ENCODE measurements at places on chromosomes 5 and 9. TPM values are rescaled to one million over a fixed set of nuclear protein-coding genes. Genes with fewer than 3 reads are reported as not detected.

- peaks cover 27% of the 10 kb centered on the region for H3K4me1 ChIP-seq
- H3K4me3 ChIP-seq: peak overlapping the region; percentile 74
- H3K27me3 ChIP-seq: no peaks in the 10 kb centered on the region
- no peak for DNase-seq
- H3K36me3 ChIP-seq: no peaks in the 10 kb centered on the region
Observed at GRCh38 chr5:148382961-148383360, 797 bp upstream of the FBXO38 start.

DNA sequence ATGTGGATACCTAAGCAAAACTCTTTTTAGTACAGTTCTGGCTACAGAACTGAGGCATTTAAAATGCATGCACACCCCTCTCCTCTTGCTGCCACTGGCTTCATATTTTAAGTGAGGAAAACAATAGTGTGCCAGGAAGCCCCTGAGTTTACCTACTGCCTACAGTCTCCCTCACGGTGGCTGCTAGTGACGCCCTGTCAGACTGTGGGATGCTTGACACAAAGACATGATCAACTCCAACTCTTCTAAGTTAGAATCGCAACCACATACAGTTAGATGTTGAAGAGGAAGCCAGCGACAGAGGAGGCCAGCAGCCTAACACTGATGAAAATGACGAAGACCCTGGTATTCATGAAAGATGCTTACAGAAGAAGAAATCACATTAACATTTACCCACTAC is 1.3 kb downstream of the SEC16A start:
- H3K4me1 ChIP-seq: peaks cover 29% of the 10 kb centered on the region
- H3K27ac ChIP-seq: no peak overlapping the region
- peak overlapping the region; percentile 74 for H3K4me3 ChIP-seq
- peaks cover 22% of the 10 kb centered on the region for H3K36me3 ChIP-seq
- DNase-seq: no peak

DNA sequence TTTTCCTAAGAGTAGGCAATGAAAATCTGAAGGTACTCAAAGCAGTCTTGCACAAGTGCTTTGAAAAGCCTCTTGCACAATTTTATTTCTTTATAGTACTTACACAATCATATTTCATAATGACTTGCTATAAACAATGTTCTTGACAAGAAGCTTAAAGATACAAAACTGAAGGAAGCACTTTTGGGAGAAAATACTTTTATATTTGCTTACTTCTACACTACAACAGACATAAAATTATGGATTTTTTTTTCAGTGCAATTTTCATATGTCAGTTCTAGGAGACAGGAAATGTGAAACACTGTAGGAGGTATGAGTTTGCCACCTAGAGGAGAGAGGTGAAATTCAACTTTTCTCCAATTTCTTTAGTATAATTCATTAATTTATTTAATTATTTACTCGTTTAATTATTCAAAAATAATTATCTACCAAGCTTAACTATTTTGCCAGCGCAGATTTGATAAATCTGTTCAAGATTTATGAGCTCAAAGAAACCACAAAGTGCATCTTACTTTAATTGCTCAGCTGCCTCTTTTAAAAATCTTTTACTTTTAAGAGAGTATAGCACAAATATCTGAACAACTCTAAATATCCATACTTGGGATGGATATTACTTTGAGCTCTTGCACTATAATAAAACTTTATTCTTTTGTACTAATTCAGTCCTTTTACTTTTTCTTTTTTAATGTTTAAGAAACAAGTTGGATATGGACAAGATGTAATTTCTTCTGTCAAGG is 29.0 kb upstream of the CDKN2B start:
- DNase-seq: no peak
- H3K36me3 ChIP-seq: no peaks in the 10 kb centered on the region
- no peaks in the 10 kb centered on the region for H3K27me3 ChIP-seq
- no peak overlapping the region for H3K4me3 ChIP-seq
- peak overlapping the region; percentile 70 for H3K27ac ChIP-seq
- peaks cover 73% of the 10 kb centered on the region for H3K4me1 ChIP-seq

The TLX3 gene
- not detected for total RNA-seq

- H3K36me3 ChIP-seq: no peaks in the 10 kb centered on the region
- no peaks in the 10 kb centered on the region for H3K27me3 ChIP-seq
- DNase-seq: no peak
- H3K27ac ChIP-seq: no peak overlapping the region
- no peak overlapping the region for H3K4me3 ChIP-seq
Observed at GRCh38 chr9:92882276-92882675, 4.4 kb upstream of the ZNF484 start.
